ENCODE measurements at places on chromosomes 4 and X.

DNA sequence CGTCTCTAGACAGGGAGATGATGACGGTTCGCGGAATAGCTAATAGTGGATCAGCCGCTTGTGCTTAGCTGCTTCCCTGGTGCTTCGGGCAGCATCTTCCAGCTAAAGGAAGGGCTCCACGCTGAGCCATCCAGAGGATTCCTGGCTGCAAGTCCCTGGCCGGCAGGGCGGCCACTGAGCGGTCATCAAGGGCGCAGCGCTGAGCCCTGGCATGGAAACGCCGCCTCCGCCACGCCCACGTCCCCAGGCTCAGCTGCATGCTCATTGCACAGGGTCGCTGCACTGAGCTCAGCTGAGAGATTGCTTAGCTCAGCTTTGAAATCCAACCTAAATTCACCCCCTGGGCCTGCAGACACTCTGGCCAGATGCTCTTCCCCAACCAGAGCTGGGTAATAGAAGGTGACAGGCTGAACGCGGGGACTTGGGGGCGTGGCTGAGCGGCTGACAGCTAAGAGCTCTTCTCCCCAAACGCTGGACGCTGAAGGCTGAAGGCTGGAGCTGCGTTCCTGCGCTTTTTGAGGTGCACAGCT lies 118.2 kb upstream of the KIT start:
- peak overlapping the region; percentile 12 for H3K27ac ChIP-seq
- peak overlapping the region; percentile 9 for H3K4me3 ChIP-seq
- DNase-seq, result no peak

DNA sequence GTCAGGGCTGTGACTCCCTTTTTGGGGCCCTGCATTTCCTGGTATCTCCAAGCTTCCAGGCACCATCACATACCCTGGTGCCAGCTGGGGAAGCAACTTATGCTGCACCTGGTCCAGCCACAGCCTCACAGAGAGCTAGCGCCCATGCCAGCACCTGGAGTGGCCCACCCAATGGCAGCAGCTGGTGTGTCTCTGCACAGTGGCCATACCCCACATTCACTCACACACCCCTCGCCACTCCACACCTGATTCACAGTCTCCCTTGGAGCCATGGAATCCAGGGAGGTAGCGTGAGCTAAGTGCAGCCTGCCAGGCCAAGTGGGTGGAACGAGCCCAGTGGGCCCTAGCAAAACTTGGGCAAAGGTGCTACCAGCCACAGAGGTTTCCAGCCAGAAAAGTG lies 56.8 kb downstream of the COX18 start:
- no peaks in the 10 kb centered on the region for H3K36me3 ChIP-seq
- no peak for DNase-seq
- no peaks in the 10 kb centered on the region for H3K4me1 ChIP-seq
- H3K27me3 ChIP-seq, result no peaks in the 10 kb centered on the region
- no peak overlapping the region for H3K4me3 ChIP-seq

GRCh38 chr4:105343146-105343931 lies 130.5 kb downstream of the PPA2 start:
- no peaks in the 10 kb centered on the region for H3K36me3 ChIP-seq
- H3K4me3 ChIP-seq, result no peak overlapping the region
- peaks cover 3% of the 10 kb centered on the region for H3K4me1 ChIP-seq
- H3K27ac ChIP-seq, result no peak overlapping the region
- DNase-seq, result no peak

- no peak overlapping the region for H3K27ac ChIP-seq
- no peak for DNase-seq
- H3K27me3 ChIP-seq, result no peaks in the 10 kb centered on the region
- H3K36me3 ChIP-seq, result no peaks in the 10 kb centered on the region
- no peaks in the 10 kb centered on the region for H3K4me1 ChIP-seq
- H3K4me3 ChIP-seq, result no peak overlapping the region
Observed at GRCh38 chr4:125703443-125703842, 388.7 kb downstream of the FAT4 start.

GRCh38 chr4:52377563-52377962 lies 281.5 kb downstream of the USP46 start:
- no peaks in the 10 kb centered on the region for H3K4me1 ChIP-seq
- H3K27ac ChIP-seq, result no peak overlapping the region

GRCh38 chrX:21883258-21883657 lies 27.5 kb downstream of the YY2 start:
- no peaks in the 10 kb centered on the region for H3K27me3 ChIP-seq
- H3K4me1 ChIP-seq, result no peaks in the 10 kb centered on the region
- H3K4me3 ChIP-seq, result no peak overlapping the region
- H3K27ac ChIP-seq, result no peak overlapping the region

DNA sequence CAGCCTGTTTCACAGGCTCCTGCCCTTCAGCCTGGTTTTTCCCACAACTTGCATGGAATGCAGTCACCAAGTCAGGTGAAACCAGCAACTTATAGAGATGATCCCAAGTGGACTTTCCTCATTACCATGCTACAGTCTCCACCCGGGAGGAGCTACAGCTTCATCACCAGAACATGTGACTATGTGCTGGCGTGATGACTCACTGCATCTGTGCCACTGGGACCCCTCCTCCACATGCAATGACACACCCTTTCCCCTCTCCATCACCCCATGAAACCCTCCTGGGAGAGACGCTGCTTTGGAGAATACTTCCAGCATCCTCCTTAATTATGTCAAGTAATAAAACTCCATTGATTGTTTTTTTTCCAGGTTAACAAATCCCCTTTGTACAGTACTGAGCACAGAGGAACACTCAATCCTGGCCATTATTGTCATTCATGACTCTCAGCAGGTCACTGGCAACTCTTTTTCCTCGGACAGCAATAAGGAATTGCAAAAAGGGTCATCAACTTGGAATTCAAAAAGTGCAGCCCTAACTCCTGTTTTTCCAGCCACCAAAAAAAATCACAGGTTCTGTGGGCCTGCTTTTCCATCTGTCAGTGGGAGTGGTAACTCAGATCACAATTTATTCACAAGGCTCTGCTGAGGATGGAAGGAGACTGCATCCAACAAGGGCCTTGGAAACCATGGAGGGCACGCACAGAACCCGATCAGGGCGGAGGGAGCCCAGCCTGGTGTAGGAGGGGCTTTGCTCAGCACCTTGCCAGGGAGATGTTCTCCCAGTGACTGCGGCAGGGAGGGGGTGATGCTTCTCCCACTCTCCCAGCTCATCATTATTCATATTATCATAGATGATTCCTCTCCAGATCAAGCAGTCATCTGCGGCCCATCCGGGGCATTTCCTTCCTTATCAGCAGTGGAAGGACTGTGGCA lies 17.4 kb downstream of the QDPR start:
- H3K36me3 ChIP-seq, result no peaks in the 10 kb centered on the region
- H3K27me3 ChIP-seq, result no peaks in the 10 kb centered on the region
- H3K27ac ChIP-seq, result no peak overlapping the region
- H3K4me1 ChIP-seq, result no peaks in the 10 kb centered on the region
- no peak for DNase-seq
- H3K4me3 ChIP-seq, result no peak overlapping the region

GRCh38 chr4:172143605-172144314 lies 330.6 kb downstream of the GALNTL6 start:
- H3K27me3 ChIP-seq, result no peaks in the 10 kb centered on the region
- H3K27ac ChIP-seq, result no peak overlapping the region
- no peak overlapping the region for H3K4me3 ChIP-seq
- H3K36me3 ChIP-seq, result no peaks in the 10 kb centered on the region
- H3K4me1 ChIP-seq, result no peaks in the 10 kb centered on the region

DNA sequence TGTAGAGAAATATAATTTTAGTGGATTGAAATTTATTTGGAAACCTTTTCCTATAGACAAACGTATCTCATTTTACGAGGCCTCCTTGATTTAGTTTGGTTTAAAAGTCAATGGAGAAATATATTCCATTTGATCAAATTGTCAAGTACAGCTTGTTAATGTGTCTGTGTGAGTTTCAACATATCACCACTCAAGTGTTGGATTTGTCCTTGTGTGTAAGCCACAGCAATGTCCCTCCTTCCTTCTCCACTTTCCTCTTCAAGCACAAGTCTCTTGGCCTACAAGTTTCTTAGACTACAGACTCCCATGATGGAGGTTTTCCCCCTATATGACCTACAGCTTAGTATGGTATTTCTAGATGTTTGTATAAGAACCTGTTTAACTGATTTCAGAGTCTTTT lies 104.7 kb downstream of the SYNPO2 start:
- no peak overlapping the region for H3K4me3 ChIP-seq
- peaks cover 3% of the 10 kb centered on the region for H3K4me1 ChIP-seq
- no peaks in the 10 kb centered on the region for H3K27me3 ChIP-seq
- DNase-seq, result no peak
- peak overlapping the region; percentile 92 for H3K27ac ChIP-seq

- no peak overlapping the region for H3K4me3 ChIP-seq
- H3K27ac ChIP-seq, result no peak overlapping the region
- no peak for DNase-seq
- H3K27me3 ChIP-seq, result no peaks in the 10 kb centered on the region
Observed at GRCh38 chr4:40170588-40170987, 26.2 kb upstream of the RHOH start.

- peak overlapping the region; percentile 74 for H3K27ac ChIP-seq
- no peak for DNase-seq
- no peaks in the 10 kb centered on the region for H3K27me3 ChIP-seq
- H3K4me3 ChIP-seq, result no peak overlapping the region
- peaks cover 19% of the 10 kb centered on the region for H3K4me1 ChIP-seq
Observed at GRCh38 chr4:139596034-139596683, 40.1 kb upstream of the SETD7 start.

DNA sequence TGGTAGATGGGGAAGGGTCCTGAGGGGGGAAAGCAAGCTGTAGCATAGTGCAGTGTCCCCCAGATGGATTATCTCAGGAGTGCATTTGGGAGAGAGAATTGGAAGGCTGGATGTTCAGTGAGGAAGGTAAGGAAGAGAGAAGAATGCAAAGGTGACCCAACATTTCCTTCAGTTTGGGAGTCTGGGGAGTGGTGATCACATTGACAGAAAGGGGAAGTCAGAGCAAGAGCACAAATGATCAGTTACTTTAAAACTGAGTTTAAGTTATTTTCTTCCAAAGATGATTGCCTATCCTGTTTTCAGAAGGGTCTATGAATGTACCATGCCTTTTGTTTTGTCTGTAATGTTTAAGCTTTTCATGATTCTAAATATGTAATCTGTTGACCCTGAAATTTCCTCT lies 47.6 kb downstream of the ARHGAP10 start:
- H3K27ac ChIP-seq, result no peak overlapping the region
- H3K36me3 ChIP-seq, result no peaks in the 10 kb centered on the region
- no peak for DNase-seq
- H3K27me3 ChIP-seq, result no peaks in the 10 kb centered on the region

DNA sequence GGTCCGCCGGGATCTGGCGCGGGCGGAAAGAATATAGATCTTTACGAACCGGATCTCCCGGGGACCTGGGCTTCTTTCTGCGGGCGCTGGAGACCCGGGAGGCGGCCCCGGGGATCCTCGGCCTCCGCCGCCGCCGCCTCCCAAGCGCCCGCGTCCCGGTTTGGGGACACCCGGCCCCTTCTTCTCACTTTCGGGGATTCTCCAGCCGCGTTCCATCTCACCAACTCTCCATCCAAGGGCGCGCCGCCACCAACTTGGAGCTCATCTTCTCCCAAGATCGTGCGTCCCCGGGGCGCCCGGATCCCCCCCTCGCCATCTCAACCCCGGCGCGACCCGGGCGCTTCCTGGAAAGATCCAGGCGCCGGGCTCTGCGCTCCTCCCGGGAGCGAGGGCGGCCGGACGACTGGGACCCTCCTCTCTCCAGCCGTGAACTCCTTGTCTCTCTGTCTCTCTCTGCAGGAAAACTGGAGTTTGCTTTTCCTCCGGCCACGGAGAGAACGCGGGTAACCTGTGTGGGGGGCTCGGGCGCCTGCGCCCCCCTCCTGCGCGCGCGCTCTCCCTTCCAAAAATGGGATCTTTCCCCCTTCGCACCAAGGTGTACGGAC lies 482 bp upstream of the SHOX start:
- H3K4me3 ChIP-seq, result no peak overlapping the region
- H3K4me1 ChIP-seq, result peaks cover 7% of the 10 kb centered on the region
- H3K27ac ChIP-seq, result no peak overlapping the region
- H3K36me3 ChIP-seq, result no peaks in the 10 kb centered on the region
- DNase-seq, result no peak
- H3K27me3 ChIP-seq, result peaks cover 12% of the 10 kb centered on the region

GRCh38 chr4:144259285-144259684 lies 118.8 kb upstream of the GYPA start:
- no peak overlapping the region for H3K27ac ChIP-seq
- DNase-seq, result no peak

DNA sequence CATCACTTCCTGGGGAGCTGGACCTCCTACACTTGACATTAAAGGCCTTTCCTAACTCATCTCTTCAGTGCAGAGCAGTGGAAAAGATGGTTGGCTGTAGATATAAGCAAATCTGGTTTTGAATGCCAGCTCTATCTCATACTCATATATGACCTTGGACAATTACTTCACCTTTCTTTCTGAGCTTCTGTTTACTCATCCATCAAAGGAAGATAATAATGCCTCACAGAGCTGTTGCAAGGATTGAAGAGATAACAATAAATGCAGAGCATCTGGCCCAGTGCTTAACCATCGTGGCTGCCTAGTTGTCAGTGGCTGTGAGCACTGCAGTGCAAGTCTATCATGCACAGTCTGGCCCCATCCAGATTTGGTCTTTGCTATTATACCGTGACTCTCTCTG lies 148.1 kb upstream of the EOLA2 start:
- no peaks in the 10 kb centered on the region for H3K36me3 ChIP-seq
- no peak overlapping the region for H3K27ac ChIP-seq
- H3K4me3 ChIP-seq, result no peak overlapping the region

- H3K4me1 ChIP-seq, result no peaks in the 10 kb centered on the region
- H3K27me3 ChIP-seq, result no peaks in the 10 kb centered on the region
- no peak overlapping the region for H3K27ac ChIP-seq
- no peak for DNase-seq
Observed at GRCh38 chrX:40298572-40299479, 201.1 kb upstream of the BCOR start.

- no peaks in the 10 kb centered on the region for H3K27me3 ChIP-seq
- no peak overlapping the region for H3K27ac ChIP-seq
- H3K4me3 ChIP-seq, result no peak overlapping the region
- no peaks in the 10 kb centered on the region for H3K36me3 ChIP-seq
Observed at GRCh38 chrX:40550066-40550465, 30.7 kb upstream of the ATP6AP2 start.

DNA sequence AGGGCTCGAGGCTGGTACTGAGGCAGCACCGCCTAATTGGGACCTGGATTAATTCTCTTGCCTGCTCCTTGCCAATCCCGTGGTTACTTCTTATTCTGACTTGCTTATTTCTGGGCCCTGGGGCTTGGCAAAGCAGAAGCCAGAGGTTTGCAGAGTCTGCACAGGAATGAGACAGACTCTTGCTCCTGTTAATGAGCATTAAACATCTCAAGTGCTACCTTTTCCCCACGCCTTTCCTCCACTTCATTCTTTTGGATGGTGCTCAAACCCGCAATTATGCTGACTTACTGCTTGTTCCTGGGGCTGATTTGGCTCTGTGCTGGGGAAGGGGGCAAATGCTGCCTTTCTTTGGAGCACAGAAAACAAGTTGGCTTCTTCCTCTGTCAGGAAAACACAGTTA lies 16.5 kb upstream of the STOX2 start:
- H3K27ac ChIP-seq, result no peak overlapping the region
- H3K27me3 ChIP-seq, result no peaks in the 10 kb centered on the region
- H3K36me3 ChIP-seq, result no peaks in the 10 kb centered on the region

DNA sequence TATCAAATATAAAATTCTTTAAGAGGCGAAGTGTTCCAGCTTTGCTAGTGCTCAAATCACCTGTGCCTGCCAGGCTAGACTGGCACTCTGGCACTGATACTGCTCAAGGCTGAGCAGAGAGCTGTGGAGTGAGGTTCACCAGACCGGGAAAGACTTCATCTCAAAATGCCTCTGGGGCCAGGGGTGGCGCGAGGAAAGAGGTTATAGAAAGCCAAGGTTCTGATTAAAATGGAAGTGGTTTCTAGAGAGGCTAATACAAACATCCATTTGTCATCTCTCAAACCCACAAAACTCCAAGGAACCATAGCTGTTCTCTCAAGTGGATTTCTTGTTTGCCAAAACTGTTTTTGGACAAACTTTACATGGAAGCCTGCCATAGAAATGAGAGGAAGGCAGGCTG lies 41.5 kb downstream of the F11 start:
- no peak overlapping the region for H3K27ac ChIP-seq
- no peaks in the 10 kb centered on the region for H3K4me1 ChIP-seq
- H3K36me3 ChIP-seq, result no peaks in the 10 kb centered on the region
- no peak for DNase-seq

Data from esophagus squamous epithelium (tissue), 5 donors.